Right kidney (tissue), 9 donors: ENCODE measurements at places on chromosomes 6 and 20.

DNA sequence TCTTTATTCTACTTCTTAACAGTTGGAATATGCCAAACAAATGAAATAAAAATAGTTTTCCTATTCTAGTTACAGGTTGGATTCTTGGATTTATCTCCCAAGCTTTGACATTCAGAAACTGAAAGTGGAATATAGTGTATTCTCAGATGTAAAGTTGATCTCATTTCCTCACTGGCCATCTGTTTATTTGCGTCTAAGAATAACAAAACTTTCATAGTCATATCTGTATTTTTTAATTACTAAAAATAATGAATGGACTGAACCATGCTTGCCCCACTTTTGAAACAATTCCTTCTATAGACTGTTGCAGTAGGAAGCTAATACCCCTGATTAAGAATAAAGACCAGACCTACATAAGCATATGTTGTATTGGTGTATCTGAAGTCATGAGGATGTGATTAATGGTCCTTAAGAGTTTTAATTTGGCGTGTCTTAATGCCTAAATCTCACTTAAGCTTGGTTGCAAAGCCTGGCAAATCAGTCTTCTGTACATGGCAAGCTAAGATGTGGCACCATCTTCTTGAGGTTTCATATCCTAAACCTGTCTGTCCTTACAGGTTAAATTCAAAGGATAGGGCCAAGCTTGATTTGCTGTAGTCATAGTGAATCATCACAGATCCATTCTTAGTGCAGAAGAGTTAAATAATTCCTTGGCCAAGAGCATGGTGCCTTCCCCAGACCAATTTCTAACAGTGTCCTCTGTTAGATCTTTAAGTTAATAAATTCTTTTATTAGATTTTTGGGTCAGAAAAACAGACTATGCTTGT lies 58.9 kb downstream of the FOXO3 start:
- no peak for DNase-seq

- DNase-seq, result no peak
Measured at GRCh38 chr20:32344835-32345506, 13.2 kb upstream of the ASXL1 start.

- DNase-seq, result no peak
Measured at GRCh38 chr6:134323698-134324097, 5.8 kb upstream of the SGK1 start.

GRCh38 chr20:23161244-23161891 lies 75.2 kb upstream of the CD93 start:
- DNase-seq, result peak; percentile 6

DNA sequence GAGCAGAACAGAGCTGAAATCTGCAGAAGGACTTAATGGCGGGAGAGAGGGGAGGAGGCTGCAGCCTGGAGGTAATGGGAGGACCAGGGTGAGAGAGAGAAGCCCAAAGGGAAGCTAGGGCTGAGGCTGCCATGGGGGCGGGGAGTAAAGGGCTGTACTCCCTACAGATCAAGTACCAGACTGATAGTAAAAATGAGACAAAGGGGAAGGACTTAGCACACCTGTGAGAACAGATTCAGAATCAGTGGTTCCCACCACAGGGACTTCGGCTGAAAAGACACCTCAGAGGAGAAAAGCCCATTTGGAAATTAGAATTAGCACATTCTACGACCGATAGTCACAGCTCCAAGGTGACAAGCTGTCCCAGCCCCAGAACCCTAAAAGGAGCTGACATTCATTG lies 6.4 kb upstream of the TBXT start:
- DNase-seq, result no peak

- DNase-seq, result no peak
Measured at GRCh38 chr20:23002276-23002675, 32.8 kb upstream of the SSTR4 start.

GRCh38 chr6:117397536-117398227 lies 28.1 kb downstream of the ROS1 start:
- DNase-seq, result no peak

- no peak for DNase-seq
Measured at GRCh38 chr6:44480097-44480541, 92.6 kb downstream of the CDC5L start.

- no peak for DNase-seq
Measured at GRCh38 chr20:12265662-12266061, 348.0 kb downstream of the BTBD3 start.

DNA sequence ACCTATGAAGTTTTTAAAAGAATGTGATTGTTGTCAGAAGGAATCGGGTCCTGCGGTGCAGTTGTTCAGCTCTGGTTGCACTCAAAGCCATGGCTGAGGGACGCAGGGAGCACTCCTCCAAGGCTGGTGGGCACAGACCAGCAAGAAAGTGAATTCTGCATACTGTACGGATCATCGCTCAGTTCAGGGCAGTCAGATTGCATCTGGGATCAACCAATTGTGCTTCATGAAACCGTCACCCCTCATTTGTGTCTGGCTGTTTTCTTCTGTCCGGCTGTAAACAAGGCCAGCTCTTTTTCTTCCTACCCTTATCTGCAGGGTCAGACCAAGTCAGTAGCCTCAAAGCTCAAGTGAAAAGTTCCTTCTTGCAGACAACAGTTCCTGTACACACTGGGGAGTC lies 478.3 kb downstream of the TFAP2A start:
- peak; percentile 18 for DNase-seq

DNA sequence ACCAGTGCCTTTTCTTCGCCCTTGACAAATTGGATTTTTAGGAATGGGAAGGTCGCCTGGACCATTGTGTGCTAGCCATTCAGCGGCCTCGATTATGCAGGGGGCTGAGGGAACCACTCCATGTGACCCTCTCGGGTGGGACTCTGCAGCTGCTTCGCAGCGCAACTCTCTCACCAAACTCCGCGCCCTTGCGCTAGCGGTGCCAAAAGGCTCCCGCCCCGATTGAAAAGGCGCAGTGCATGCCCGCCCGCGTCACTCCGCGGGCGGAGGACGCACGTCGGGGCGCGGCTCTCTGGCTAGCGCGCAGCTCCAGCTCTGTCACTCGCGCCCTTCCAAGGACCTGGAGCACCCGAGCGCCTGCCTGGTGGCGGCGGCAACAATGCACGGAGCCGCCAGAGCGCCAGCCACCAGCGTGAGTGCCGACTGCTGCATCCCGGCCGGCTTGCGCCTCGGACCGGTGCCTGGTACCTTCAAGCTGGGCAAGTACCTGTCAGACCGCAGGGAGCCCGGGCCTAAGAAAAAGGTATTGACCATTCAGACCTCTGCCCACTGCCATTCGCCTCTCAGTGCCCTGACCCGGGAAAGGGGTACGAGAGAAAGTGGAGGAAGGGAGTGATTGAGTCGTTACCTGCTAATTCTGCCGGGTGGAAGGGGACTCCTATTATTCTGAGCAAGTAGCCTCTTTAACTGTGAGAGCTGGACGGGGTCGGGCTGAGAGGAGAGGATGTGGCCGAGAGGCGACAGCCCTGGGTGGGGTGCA lies at the start of gene PRDM13:
PRDM13 (plus strand) TSS at position 178 of the 760 bp plus-strand sequence; CDS start at position 380, 202 bp downstream.
- DNase-seq, result no peak

DNA sequence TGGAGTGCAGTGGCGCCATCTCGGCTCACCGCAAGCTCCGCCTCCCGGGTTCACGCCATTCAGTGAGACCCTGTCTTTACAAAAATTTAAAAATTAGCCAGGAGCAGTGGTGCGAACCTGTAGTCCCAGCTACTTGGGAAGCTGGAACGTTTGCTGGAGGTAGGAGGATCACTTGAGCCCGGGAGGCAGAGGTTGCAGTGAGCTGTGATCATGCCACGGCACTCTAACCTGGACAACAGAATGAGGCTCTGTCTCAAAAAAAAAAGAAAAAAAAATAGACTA lies 5.7 kb upstream of the PARD6B start:
- no peak for DNase-seq

- no peak for DNase-seq
Measured at GRCh38 chr6:155287762-155288161, 23.9 kb downstream of the CLDN20 start.

DNA sequence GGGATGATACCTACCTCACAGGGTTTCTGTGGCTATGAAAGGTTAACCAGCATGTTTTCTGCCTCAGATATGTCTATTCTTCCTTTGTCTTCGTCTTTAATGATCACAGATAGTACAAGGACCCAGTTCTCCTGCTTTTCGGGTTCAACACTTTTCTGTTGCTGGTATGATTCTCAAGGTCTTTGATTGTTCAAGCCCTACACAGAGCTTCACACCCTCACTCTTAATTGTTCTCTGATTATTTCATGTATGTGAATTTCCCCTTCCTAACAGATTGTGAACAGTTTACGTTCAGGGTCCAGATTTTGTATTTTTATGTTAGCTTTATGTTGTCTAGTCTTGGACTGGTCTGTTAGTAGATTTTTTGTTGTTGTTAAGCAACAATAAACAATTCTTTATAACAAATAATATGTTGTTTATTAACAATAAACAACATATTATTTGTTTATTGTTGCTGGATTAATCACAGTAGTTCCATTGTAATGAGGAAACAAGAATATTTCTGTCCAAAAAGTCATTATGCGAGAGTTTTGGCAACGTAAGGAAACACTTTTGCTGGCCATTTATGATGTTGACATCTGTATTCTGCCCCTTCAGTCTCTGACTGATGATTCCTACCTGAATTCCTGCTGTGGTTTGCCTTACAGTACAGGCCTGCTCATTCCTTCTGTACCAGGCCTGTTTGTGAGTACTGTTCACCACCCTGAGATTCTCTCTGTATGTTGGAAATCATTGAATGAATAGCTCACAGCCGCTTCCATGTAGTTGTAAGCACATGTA lies 27.2 kb upstream of the TULP4 start:
- no peak for DNase-seq

GRCh38 chr6:85364344-85364743 lies 85.5 kb upstream of the NT5E start:
- no peak for DNase-seq

GRCh38 chr6:36227379-36228228 lies 31.1 kb downstream of the BRPF3 start:
- DNase-seq, result no peak

GRCh38 chr20:56004007-56004406 lies 1.3 kb downstream of the CBLN4 start:
- peak; percentile 63 for DNase-seq

- DNase-seq, result peak; percentile 59
Measured at GRCh38 chr6:31068669-31069340, 43.6 kb downstream of the C6orf15 start.

GRCh38 chr6:81413306-81413705 lies 339.2 kb downstream of the TENT5A start:
- no peak for DNase-seq

DNA sequence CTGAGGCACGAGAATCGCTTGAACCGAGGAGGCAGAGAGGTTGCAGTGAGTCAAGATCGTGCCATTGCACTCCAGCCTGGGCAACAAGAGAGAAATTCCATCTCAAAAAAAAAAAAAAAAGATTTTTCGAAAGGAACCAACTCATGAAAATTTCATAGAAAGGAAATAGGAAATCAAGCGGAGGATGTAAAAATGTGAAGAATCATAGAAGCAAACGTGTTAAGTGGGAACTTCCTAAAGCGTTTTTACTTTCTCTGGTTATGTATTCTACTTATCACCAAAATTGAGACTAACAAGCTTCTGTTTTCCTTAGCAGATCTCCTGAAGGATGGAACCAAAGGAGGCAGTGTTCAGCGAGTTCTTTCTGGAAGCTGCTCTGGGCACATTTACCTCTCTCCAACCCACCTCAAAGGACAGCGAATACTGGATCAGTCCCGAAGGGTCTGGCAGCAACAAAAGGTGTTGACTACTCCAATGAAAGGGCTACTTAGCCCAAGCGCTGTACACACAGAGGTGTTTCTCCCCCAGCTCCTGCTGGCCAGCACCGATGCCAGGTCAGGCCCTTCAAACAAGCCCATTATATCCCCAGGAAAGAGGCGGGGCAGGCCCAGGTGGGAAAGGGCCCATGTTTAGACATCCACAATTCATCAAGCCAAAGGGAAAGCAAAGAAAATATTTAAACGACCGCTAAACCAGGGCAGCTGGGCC lies 327.5 kb upstream of the JARID2 start:
- no peak for DNase-seq

GRCh38 chr6:49890988-49891387 lies 24.7 kb upstream of the CRISP1 start:
- DNase-seq, result no peak

DNA sequence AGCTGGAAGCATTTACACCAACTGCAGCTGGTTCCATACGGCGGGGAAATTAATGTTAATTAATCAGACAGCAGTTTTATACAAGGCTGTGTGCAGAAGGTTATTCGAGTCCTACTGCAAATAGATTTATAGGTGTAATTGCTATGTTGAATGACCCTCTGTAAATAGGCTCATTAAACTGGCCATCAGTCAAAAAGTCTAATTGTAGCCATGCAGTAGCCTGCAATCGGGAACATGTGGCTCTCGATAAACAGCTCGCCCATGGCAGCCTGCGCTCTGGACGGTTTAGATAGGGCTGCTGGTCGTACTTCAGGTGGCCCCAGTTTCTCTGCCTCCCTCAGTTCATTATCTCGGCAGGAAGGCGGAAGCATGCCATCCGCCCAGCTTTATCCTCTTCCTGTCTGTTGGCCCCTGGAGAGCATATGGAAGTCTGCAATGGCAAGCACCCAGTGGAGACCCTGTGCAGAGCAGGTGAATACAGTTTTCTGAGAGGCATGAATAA lies 143.2 kb downstream of the MBOAT1 start:
- peak; percentile 26 for DNase-seq

GRCh38 chr20:49758781-49759180 lies 45.1 kb upstream of the B4GALT5 start:
- no peak for DNase-seq

DNA sequence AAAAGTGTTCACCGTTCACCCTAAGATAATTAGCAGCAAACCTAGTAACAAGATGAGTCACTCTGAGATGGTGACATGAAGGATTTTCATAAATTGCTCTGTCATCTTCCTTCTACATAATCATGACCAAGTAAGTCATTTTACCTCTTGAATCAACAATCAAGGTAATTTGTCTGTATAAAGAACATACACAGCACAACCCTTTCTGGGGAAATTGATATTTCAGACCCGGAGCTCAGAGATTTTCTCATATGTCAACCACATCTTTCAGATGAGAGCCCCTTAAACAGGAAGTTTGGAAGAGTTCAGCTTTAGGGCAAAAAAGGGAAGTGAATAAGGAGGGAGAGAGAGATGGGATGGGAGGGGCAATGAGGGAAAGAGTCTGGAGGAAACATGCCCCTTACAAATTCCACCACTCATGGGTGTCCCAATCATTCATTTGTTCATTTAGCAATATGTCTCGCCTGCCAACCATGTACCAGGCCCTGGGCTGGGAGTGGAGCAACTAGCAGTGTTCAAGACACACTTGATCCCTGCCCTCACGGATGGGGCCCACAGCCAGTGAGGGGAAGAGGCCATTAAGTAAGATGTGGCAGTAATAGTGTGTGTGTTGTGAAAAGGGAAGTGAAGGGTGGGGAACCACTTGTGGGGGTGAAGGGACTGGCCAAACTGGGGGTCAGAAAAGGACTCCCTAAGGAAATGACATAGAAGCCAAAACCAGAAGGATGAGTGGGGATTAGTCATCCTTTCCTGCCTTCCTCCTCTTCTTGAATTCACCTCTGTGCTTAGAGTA lies 190.9 kb downstream of the MAFB start:
- no peak for DNase-seq
